ENCODE measurements at places on chromosomes 11 and 22. TPM values are rescaled to one million over a fixed set of nuclear protein-coding genes. Genes with fewer than 3 reads are reported as not detected.

- DNase-seq = no peak
These were observed 8.6 kb downstream of the SLC25A1 start for GRCh38 chr22:19169947-19170318.

DNA sequence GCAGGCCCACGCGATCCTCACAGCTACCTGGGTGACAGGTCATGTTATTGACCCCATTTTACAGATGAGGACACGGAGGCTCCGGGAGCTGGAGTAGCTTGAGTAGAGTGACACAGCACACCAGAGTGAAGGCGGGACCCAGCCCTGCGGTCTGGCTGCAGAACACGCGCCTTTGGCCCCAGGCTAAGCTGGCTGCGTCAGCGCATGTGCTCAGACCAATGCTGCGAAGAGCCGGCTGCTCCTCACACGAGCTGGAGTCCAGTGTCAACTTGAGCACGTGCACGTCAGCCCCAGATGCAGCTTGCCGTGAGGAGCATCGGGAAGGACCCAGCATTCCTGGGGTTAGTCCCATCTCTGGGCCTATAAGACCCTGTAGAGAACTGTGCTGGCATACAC is 49.9 kb downstream of the SCUBE1 start:
- DNase-seq = peak; percentile 67

DNA sequence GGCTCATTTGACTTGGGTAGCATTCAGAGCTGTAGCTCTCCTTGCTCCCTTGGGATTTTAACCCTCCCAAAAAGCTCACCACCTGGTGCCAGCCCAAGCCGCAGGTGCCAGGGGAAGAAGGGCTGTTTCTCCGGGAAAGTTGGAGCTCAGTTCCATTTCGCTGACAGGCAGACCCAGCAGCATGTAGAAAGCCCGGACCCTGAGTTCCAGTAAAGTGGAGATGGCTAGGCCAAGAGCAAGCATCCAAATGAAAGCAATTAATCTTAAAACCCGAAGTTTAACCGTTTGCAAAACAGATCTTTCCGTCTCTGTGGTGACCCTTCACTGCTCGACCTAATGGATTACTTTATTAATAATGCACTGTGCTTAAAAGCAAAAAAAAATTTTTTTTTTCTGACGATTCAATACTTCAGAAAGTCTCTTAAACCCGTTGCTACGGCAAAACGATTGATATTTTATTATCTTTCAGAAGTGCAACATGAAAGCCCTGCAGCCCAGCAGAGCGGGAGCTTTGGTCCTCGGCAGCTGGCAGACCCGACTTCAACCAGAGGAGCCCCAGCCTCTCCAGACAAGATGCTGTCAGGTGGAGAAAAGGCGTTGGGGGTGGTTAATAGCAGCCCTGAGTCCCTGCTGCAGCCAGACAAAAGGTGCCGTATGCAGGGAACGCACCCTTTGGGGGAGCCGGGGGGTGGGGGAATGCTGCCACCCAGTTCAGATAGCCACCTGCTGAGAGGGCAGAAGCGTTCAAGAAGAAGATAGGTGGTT is 3.3 kb downstream of the LMO1 start:
- DNase-seq = peak; percentile 17

XKR3 gene
- not detected for total RNA-seq

RIC8A gene
- total RNA-seq = 77.0 TPM

E2F8 gene
- not detected for total RNA-seq

DNA sequence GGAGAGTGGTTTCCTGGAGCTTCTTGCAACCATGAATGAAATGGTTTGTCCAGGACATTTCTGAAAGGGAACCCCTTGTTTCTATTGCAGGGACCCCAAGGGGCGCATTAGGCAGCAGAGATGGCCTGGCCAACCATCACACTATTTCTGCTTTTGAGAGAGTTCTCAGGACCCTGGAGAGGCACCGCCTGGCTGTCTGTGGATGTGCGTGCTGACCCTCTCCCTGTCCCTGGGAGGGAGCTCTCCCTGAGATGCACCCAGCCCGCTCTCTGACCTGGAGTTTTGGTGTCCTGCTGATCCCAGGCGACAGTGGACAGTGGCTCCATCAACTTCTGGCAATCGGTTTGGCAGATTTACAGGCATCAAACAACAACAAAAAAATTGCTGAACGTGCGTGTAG is 80.3 kb upstream of the SLC22A12 start:
- DNase-seq = no peak

DNA sequence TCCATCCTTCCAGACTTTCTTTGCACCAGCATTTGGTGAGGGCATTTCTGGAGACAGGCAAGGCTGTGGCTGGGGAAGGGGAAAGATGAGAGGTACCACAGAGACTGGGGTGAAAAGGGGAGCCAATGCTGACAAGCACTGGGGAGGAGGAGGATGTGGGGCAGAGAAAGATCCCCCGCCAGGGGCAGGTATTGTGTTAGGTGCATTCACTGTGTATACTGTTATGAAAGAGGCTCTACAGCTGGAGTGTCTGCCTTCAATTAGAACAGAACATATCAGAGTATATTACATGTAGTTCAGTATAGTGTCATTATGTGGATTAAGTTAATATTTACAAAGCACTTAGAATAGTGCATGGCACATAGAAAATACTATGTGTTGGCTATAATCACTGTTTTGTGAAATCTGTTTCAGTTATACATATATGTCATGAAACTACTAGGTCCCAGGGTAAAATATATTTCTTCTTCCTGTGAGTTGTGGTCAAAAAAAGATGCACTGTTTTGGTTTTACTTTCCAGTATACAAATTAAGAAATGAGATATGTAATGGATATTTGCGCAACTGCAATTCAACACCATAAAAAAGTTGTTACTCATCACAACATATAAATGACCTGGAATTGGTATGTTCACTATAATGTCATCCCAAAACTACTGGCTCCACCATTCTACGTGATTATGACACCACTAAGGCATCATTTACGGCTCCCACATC is 8.4 kb downstream of the MSANTD2 start:
- DNase-seq = no peak

DNA sequence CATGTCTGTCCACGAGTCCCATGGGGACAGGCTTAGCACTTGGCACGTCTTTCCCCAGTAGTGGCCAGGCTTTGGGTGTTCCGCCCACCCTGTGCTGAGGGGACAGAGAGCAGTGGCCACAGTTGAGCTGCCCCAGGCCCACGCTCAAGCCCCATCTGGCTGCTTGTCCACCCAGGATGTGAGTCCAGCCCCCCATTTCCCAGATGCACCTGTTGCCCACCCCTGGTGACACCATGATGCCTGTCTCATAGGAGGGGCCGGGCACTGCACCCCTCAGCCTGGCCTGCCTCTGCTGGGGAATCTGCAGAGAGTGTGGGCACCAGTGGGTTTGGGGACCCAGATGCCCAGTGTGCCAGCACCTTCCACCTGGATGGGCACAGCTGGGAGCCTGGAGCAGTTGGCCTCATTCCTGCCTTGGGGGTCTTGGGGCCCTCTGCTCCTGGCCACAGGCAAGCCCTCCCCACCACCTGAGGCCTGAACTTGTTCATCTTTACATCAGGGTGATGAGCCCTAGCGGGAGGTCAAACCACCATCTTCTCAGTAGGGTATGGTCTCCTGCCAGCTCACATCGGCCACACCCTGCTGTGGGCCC is 5.7 kb downstream of the SIGIRR start:
- no peak for DNase-seq

HTR3A gene
- total RNA-seq = not detected

DNA sequence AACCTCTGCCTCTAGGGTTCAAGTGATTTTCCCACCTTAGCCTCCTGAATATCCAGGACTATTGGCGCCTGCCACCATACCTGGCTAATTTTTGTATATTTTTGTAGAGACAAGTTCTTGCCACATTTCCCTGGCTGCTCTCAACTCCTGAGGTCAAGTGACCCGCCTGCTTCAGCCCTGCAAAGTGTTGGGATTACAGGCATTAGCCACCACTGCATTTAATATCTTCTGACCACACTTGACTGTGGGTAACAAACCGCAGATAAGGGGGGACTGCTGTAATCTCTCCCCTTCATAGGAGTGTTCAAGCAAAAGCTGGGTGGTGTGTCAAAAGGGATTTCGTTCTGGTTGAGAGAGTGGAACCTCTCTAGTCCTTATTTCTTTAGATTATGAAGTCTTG is 53.4 kb downstream of the GRAMD1B start:
- no peak for DNase-seq

SLC25A18 gene
- 14.7 TPM for total RNA-seq

Data from breast epithelium (tissue), 4 donors.